CD8-positive, alpha-beta memory T cell (primary cell): ENCODE measurements at places on chromosomes 11 and 22. TPM values are rescaled to one million over a fixed set of nuclear protein-coding genes. Genes with fewer than 3 reads are reported as not detected.

Gene SCUBE2
- total RNA-seq = 0.47 TPM

Gene ADAMTS15
- not detected for total RNA-seq

Gene HYLS1
- total RNA-seq = 8.1 TPM

Gene CRYBB2
- total RNA-seq = not detected

Gene GGTLC2
- total RNA-seq = not detected

Gene WBP2NL
- 0.66 TPM for total RNA-seq

Gene HBG2
- not detected for total RNA-seq

Gene FGF19
- total RNA-seq = not detected

Gene ALX4
- total RNA-seq = not detected

Gene SCYL1
- total RNA-seq = 88.5 TPM

Gene CASP5
- total RNA-seq = not detected

GRCh38 chr11:125626288-125626950 is 1.5 kb downstream of the CHEK1 start:
- H3K27me3 ChIP-seq = no peaks in the 10 kb centered on the region
- H3K4me1 ChIP-seq = peaks cover 13% of the 10 kb centered on the region
- H3K4me3 ChIP-seq = peak overlapping the region; percentile 95

DNA sequence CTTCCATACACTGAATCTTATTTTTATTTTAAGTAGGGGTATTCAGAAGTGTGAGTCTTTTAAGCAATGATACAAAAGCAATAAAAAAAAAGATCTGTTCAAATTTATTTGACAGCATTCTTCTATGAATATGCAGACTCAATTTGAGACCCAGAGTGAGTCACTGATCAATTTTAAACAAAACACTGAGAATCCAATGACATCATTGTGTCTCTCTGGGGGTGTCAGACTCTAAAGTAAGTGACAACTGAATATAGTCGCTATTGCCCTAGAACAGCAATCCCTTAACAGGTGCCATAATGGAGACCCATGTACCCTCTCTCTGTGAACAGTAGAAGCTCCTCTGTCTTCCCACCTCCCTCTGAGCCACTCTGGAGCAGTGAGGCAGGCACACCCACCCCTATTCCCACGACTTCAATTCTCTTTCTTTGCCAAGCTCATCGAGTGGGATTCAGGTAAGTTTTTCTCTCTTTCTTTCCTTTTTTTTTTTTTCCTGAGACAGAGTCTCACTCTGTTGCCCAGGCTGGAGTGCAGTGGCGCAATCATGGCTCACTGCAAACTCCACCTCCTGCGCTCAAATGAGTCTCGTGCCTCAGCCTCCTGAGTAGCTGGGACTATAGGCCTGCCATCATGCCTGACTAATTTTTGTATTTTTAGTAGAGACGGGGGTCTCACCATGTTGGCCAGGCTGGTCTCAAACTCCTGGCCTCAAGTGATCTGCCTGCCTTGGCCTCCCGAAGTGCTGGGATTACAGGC is 5.1 kb upstream of the RPS3 start:
- H3K36me3 ChIP-seq = no peaks in the 10 kb centered on the region
- H3K27ac ChIP-seq = no peak overlapping the region
- no peaks in the 10 kb centered on the region for H3K27me3 ChIP-seq
- no peak for DNase-seq
- H3K4me1 ChIP-seq = no peaks in the 10 kb centered on the region

DNA sequence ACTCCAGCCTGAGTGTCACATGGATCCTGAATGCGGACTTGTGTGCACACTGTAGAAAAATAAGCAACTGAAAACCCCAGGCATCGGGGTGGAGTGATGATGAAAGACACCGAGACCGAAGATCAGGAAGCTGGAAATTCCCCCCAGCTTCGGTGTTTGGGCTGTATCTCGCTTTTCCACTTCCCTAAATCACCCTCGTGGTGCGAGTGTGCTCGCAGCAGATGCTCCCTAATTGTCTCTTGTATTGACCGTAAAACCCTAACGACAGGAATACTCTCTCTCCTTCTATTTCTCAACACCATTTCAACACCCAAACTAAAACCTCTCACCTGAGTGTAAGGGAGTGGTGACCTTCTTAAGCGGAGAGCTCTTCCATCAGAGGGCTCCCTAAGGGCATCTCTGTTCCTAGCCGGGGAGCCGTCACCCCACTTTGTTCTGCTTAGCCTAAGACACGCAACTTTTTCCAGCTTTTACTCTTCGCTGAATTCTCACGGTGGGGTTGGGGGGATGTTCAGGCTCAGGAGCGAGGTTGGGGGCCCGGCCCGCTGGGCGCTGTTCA is 635 bp upstream of the GRK3 start:
- H3K27ac ChIP-seq = no peak overlapping the region
- no peaks in the 10 kb centered on the region for H3K27me3 ChIP-seq
- DNase-seq = no peak
- H3K4me1 ChIP-seq = peaks cover 13% of the 10 kb centered on the region
- H3K36me3 ChIP-seq = no peaks in the 10 kb centered on the region
- peak overlapping the region; percentile 69 for H3K4me3 ChIP-seq

GRCh38 chr11:84902445-84902844 is 724.7 kb downstream of the DLG2 start:
- no peaks in the 10 kb centered on the region for H3K27me3 ChIP-seq
- no peaks in the 10 kb centered on the region for H3K36me3 ChIP-seq
- no peaks in the 10 kb centered on the region for H3K4me1 ChIP-seq
- no peak overlapping the region for H3K27ac ChIP-seq

DNA sequence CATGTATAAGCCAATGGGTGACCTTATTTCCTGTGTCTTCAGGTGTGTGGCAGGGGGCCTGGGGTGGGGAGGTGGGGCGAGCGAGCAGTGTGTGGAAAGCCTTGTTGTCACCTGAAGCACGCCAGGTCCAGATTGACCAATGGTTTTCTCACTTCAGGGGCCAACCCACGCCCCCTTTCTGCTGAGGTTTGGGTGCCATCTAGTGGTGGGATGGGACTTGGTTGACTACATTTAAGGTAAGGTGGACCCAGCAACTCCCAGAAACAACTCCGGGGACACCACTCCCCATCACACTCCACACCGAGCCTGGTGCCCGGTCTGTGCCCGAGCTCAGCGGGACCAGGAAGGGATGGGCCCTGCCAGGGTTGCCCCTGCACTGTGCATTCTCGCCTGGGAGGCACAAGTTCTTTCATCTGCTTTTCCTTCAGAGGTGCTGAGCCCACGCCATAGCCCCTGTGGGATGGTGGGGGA is 40.0 kb downstream of the TPCN2 start:
- no peaks in the 10 kb centered on the region for H3K36me3 ChIP-seq
- H3K4me1 ChIP-seq = no peaks in the 10 kb centered on the region
- peak; percentile 34 for DNase-seq
- H3K4me3 ChIP-seq = no peak overlapping the region
- H3K27ac ChIP-seq = no peak overlapping the region
- no peaks in the 10 kb centered on the region for H3K27me3 ChIP-seq

- H3K4me3 ChIP-seq = peak overlapping the region; percentile 45
- peaks cover 16% of the 10 kb centered on the region for H3K4me1 ChIP-seq
- H3K36me3 ChIP-seq = no peaks in the 10 kb centered on the region
Observed at GRCh38 chr11:102293873-102294601, 23.2 kb upstream of the BIRC3 start.

DNA sequence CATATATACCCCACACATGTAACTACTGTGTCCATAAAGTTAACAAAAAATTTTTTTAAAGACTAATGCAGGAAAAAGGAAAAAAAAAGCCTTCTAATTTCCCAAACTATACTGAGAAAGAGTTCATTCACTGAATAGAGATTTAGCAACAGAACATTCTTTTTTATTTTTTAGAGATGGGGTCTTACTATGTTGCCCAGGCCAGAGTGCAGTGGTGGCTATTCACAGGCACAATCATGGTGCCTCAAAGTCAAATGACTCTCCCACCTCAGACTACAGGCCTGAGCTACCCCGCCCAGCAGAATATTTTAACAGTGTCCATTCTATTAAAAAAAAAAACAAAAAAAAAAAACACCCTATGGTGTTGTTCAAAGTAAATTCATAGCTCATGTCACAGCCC is 25.7 kb downstream of the DGCR2 start:
- H3K36me3 ChIP-seq = no peaks in the 10 kb centered on the region
- H3K27me3 ChIP-seq = no peaks in the 10 kb centered on the region
- no peak overlapping the region for H3K4me3 ChIP-seq
- no peak for DNase-seq
- no peaks in the 10 kb centered on the region for H3K4me1 ChIP-seq
- no peak overlapping the region for H3K27ac ChIP-seq

DNA sequence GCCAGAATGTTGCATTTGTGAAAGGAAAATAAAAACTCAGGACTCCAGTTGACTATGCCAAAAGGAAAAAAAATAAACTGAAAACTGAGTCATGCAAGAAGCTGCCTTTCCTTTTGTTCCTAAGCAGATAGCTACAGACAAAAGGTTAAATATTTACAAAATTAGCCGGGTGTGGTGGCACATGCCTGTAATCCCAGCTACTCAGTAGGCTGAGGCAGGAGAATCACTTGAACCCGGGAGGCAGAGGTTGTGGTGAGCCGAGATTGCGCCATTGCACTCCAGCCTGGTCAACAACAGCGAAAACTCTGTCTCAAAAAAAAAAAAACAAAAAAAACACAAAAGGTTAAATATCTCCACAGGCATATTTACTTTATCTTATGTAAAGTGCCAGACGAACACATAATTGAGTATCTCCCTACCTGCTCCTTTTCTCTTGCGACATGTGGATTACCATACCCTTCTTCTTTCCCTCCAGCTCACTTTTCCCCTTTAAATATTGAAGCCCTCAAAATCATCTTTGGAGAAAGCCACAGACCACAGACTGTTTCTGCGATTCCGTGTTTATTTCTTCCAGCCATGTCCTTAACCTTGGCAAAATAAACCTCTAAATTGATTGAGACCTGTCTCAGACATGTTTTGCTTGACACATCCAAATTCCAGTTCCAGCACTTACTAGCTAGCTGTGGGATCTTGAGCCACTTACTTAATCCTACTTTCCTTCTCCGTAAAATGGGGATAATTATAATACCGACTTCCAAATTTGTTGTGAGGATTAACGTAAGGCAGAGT is 2.3 kb upstream of the SMPD1 start:
- peaks cover 33% of the 10 kb centered on the region for H3K4me1 ChIP-seq
- no peak overlapping the region for H3K27ac ChIP-seq
- DNase-seq = no peak

DNA sequence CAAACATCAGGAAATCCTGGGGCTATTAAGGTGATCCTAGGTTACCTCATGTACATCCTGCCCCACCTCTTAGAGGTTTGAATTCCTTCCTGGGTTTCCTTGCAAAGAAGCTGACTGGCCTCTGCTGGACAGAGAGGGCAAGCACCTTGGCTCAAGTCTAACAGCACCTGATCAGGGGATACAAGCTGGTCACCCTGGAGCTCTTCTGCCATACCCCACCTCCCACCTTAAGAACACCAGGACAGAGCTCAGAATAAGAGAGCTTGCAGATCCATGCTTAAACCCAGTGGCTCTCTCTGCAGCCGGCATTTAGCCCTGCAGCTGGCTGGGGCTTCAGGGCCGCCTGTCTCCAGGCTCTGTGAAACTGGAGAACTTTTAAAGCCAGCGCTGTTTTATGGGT is 386.6 kb upstream of the NARS2 start:
- H3K4me3 ChIP-seq = no peak overlapping the region
- H3K4me1 ChIP-seq = no peaks in the 10 kb centered on the region
- H3K27me3 ChIP-seq = no peaks in the 10 kb centered on the region
- no peak overlapping the region for H3K27ac ChIP-seq
- no peaks in the 10 kb centered on the region for H3K36me3 ChIP-seq
- DNase-seq = no peak

DNA sequence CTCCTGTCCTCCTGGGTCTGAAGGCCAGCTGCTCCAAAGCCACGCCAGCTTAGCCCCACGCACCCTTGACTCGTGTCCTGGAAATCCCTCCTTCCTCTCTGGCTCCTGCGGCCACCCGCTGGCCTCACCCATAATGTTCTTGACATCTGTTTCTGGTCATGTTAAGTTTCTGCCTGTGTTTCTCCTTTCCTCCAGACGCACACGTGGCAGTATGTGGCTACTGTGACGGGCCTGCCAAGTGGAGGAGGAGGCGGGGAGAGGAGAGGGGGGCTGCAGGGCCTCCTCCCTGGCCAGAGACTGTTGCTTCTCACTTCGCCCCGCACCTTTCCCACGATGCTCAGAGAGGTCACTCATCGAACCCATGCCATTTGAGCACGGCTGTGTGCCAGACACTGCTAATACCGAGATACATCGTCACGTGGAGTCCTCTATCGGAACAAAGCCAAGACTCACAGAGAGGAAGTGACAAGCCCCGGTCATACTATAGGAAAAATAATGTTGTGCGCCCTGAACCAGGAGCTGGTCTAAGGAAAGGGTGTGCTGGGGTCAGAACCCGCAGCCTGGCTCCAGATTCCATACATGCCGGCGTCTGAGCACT is 11.5 kb downstream of the C1QTNF6 start:
- H3K27me3 ChIP-seq = no peaks in the 10 kb centered on the region
- H3K4me3 ChIP-seq = no peak overlapping the region
- DNase-seq = no peak
- H3K27ac ChIP-seq = no peak overlapping the region
- no peaks in the 10 kb centered on the region for H3K36me3 ChIP-seq
- H3K4me1 ChIP-seq = peaks cover 6% of the 10 kb centered on the region

- H3K36me3 ChIP-seq = no peaks in the 10 kb centered on the region
- no peak for DNase-seq
- H3K27ac ChIP-seq = no peak overlapping the region
- no peaks in the 10 kb centered on the region for H3K4me1 ChIP-seq
Observed at GRCh38 chr11:116590844-116591570, 181.8 kb downstream of the BUD13 start.

GRCh38 chr22:29692327-29692640 is 27.5 kb upstream of the CABP7 start:
- H3K36me3 ChIP-seq = no peaks in the 10 kb centered on the region
- no peaks in the 10 kb centered on the region for H3K27me3 ChIP-seq
- peaks cover 11% of the 10 kb centered on the region for H3K4me1 ChIP-seq
- no peak for DNase-seq

DNA sequence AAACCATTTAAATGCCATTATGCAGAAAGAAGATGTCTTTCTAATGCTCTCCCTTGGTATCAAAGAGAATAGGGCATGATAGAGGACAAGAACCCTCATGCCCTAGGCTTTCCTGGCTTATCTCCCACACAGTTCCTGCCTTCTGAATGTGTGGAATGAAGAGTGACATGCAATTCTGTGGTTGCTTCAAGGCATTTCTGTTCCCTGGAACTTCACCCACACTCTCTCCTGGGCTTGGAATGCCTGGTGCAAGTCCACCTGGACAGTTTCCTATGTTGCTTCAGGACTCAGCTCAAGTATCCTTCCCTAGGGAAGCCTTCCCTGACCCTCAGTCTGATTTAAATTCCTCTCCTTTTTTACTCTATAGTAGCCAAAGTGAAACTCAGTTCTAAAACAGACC is 53.8 kb upstream of the DRD2 start:
- no peaks in the 10 kb centered on the region for H3K4me1 ChIP-seq
- H3K36me3 ChIP-seq = no peaks in the 10 kb centered on the region
- no peak overlapping the region for H3K4me3 ChIP-seq
- H3K27me3 ChIP-seq = no peaks in the 10 kb centered on the region

DNA sequence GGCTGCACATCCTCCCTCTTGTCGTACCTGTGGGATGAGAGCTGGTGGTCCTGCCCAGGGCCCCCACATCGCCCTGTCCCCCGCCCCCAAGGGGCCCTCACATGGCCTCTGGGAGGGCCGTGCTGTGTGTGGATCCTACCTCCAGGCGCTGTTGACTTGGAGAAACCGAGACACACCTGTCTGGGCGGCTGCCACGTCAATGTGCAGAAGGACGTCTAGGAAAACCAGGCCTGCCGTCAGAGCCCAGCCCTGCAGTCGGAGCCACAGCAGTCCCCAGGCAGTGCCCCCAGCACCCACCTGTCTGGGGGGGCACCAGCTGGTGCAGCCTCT is 14.2 kb downstream of the ALG12 start:
- H3K36me3 ChIP-seq = peaks cover 31% of the 10 kb centered on the region
- no peaks in the 10 kb centered on the region for H3K27me3 ChIP-seq
- DNase-seq = no peak
- H3K27ac ChIP-seq = no peak overlapping the region
- no peaks in the 10 kb centered on the region for H3K4me1 ChIP-seq
- H3K4me3 ChIP-seq = no peak overlapping the region
